Hematopoietic multipotent progenitor cell treated with erythropoietin and hydrocortisone succinate and interleukin-3 and kit ligand, for 17 days (in vitro differentiated cells): ENCODE measurements at places on chromosomes 1 and 21.

- no peak for DNase-seq
These were observed 691.3 kb upstream of the CXADR start for GRCh38 chr21:16821588-16821987.

GRCh38 chr1:35882945-35883634, at the start of gene AGO1:
TSS of gene AGO1 (plus strand) at chr1:35883209. CDS start at chr1:35883422, 213 bp downstream.
- DNase-seq, result peak; percentile 88

DNA sequence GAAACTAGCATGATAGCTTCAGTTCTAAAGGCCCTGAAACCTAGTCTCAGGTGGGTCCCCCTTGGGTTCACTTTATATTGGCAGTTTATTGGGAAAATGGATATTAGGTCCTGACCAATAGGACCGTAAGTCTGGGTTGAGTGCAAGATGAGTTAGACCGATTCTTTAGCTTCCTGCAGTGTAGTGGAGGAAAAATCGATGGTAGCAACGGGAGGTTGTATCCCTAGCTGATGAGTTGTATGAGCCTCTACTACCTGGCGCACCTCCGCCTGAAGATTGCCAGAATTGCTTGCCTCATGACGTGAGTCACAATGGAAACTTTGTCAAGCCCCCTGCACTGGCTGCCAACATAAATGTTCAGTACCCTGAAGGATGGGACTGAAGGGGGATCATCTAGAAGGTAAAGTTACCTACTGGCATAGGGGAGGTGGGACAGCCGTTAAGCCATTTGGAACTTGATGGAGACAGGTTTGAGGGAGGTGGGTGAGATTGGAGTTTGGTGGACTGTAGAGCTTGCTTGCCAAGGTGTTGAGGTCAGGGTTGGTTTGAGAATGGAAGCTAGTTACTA, 3.9 kb downstream of the RCC1 start:
- no peak for DNase-seq

GRCh38 chr1:2328676-2329455, 62.5 kb downstream of the MORN1 start:
- DNase-seq, result no peak

GRCh38 chr1:54400329-54400728, 5.9 kb downstream of the SSBP3 start:
- no peak for DNase-seq

- DNase-seq, result peak; percentile 80
These were observed 12.5 kb upstream of the SARS1 start for GRCh38 chr1:109201123-109201703.

- DNase-seq, result no peak
These were observed 22.8 kb upstream of the RNF186 start for GRCh38 chr1:19837866-19838265.

- DNase-seq, result no peak
These were observed 8.4 kb upstream of the SLC37A1 start for GRCh38 chr21:42505090-42505726.

GRCh38 chr21:44865561-44866280, 7.8 kb downstream of the PTTG1IP start:
- no peak for DNase-seq

DNA sequence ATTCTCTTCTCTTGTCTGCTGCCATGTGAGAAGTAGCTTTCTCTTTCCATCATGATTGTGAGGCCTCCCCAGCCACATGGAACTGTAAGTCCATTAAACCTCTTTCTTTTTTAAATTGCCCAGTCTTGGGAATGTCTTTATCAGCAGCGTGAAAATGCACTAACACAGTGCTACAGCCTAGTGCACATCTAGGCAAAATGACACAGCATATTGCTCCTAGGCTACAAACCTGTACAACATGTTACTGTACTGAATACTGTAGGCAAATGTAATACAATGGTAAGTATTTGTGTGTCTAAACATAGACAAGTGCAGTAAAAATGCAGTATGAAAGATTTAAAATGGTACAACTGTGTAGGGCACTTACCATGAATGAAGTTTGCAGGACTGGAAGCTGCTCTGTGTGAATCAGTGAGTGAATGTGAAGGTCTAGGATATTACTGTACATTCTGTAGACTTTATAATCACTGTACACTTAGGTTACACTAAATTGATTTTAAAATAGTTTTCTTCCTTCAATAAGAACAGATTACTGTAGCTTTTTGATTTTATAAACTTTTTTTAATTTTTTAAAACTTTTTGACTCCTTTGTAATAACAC, 69.4 kb downstream of the RGS21 start:
- DNase-seq, result no peak

- DNase-seq, result no peak
These were observed 80.8 kb downstream of the SLC45A1 start for GRCh38 chr1:8398677-8399076.

DNA sequence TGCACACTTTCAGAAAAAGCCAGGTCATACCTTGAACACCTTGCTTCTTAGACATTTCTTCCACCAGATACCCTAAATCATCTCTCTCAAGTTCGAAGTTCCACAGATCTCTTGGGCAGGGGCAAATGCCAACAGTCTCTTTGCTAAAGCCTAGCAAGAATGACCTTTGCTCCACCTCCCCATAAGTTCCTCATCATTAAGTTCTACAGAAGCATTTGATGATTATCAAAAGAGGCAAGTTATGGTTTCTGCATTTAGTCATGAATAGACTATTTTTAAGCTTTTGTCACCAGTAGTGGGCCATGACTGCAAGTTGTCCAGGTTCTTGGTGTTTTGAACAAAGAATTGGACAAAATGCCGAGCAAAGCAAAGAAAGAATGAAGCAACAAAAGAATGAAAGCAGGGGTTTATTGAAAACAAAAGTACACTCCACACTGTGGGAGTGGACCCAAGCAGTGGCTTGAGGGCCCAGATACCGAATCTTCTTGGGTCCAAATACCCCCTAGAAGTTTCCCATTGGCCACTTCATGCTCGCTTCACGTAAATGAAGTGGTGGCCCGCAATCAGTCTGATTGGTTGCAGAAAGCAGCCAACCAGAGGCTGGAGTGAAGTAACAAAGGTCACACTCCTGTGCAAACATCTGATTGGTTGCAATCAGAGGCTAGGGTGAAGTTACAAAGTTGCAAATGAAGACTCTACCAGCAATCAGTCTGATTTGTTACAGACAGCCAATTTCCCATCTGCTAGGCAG, 9.8 kb upstream of the EGLN1 start:
- DNase-seq, result no peak

DNA sequence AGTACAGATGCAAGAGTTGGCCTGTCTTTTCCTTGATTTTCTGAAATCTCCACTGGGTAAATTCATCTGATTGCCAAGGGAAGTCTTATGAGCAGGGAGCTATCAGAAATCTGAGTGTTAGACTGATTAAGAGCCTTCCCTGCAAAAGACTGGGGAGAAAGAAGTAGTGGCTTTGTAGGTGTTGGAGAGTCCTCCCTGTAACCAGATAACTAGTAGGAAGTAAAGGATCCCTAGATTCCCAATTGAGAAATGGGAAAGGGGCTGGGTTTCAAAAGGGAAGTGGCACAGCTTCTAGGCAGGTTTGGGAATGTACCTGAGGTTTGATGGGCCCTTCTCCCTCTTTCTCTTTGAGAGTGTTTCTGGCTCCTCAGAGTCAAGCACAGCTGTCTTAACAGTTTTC, 2.1 kb downstream of the TLCD4 start:
- peak; percentile 61 for DNase-seq

DNA sequence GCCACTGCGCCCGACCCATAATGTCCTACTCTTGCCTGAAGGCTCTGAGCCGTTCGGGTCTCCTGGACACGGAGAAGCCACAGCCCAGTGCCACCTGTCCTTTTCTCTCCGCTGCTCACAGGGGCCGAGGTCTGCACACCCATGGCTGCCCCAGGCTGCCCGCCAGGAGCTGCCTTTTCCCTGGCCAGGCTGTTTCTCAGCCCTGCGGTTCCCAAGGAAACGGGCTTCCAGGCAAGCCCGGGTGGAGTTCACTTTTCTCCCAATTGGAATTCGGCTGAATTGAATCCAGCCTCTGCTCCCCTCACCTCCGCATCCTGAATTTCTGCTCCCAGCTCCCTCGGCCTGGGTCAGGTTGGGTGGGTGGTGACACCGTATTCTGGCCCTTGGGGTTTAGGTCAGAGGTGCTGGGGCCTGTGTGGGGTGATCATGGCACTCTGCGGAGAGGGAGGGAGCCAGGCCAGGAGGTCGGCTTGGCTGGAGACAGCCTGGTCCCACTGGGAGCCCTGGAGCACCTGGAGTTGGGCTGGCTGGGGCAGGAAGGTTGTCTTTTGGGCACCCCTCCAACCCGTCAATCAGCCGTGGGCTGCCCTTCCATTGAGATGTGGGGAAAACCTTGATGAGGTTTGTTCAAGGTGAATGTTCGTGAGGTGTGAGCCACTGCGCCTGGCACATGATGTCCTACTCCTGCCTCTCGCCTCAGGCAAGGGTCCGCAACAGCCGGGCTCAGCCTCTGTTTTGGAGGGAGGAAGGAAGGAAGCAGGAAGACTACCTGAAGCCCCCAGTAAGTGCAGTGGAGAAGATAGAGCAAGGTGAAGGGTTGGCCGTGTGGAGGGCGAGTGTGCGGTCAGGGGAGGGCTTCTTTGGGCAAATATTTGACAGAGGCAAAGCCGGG, 25.1 kb downstream of the RRP1 start:
- DNase-seq, result no peak

DNA sequence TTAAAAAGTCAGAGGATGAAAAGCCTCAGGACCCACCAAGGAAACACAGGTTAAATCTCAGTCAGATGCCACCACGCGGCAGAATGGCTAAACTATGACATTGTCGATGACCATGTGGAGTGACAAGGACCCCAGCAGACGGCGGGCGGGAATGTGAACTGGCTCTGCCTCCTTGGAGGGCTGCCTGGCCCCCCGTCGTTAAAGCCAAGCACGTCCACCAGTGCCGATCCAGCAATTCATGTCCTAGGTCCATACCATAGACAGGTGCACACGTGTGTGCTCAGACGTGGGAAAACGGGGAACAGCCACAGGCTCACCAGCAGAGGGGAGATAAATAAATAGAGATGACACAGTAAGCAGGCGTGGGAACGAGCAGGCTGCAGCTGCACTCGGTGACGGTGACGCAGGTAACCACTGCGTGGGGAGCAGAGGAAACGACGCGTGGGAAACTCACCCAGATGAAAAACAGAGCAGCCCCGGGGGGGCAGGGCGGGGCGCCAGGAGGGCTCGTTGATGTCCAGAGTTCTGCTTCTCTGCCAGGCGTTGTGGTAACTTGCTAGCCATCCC, 28.3 kb upstream of the PCBP3 start:
- DNase-seq, result no peak
